Stimulated activated CD8-positive, alpha-beta memory T cell treated with anti-CD3 and anti-CD28 coated beads, Interleukin-7, amount 100 ng/mL, for 4 hours (primary cell): ENCODE measurements at places on chromosomes 13 and 19.

DNA sequence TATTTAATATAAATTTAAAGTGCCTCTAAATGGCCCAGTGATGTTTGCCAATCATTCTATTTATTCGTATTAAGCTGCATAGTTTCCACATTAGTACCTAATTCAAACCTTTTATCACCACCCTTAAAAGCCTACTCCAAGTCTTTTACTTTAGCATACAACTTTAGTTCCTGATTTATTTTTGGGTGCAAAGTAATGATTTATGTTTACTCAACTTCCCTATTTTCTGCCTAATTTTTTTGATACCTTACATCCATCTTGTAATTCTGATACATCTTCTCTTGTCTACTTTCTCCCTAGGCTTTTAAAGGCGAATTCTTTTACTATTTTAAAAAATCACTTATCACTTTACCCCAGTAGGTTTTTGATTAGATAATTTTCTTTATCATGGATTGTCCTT, 2651.1 kb upstream of the PCDH20 start:
- DNase-seq, result no peak

- DNase-seq, result no peak
Measured at GRCh38 chr13:112907871-112908331, 61.1 kb upstream of the MCF2L start.

DNA sequence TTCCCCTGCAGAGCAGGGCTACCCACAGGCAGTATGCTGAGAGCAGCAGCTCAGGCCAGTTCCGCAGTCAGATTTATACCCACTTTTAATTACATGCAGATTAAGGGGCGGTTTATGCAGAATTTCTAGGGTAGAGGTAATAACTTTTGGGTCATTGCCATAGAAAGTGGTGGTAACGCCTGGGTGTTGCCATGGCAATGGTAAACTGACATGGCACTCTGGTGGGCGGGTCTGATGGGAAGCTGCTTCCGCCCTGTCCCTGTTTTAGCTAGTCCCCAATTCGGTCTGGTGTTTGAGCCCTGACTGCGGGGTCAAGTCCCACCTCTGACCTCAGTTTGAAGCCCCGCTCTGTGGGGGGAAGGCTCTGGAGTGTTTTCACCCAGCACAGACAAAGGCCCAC, 141.1 kb upstream of the VSTM2B start:
- DNase-seq, result no peak

DNA sequence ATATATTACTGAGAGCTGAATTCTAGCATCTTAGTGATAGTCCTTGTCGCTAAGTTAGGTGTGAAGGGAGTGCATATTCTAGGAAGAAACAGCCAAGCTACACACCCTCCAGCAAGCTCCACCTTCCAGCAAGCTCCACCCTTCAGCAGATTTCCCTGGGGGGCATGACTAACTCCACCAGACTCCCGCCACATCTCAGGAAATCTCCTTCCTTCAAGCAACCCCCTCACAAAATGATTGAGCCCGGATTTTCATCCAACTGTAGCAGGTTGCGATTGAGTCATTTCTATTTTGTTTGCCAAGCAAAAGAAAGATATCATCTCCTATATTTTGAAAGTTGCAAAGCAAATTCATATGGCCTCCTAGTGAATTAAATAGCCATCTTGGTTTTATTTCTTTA, 162.1 kb upstream of the TMTC4 start:
- DNase-seq, result no peak
